ENCODE measurements at places on chromosomes 12 and 14.

- no peak for DNase-seq
Observed at GRCh38 chr12:47821346-47821706, 1.6 kb upstream of the HDAC7 start.

DNA sequence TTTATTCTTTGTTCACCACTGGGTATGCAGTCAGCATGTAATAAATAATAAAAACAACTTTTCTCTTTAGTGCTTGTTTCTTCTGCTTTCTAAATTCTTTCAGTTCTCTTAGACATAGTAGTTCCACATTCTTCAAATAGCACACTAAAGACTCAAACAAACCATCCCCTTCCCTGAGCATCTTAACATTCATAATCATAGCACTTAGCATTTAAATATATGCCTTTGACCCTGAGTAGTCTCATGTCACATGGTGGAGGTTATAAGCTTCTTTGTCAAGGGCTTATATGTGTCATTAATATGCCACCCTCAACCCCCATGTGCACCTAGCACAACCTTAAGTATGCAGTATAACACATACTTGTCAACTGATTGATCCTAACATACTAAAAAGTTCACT lies 212.7 kb downstream of the PHLDA1 start:
- DNase-seq = peak; percentile 52

DNA sequence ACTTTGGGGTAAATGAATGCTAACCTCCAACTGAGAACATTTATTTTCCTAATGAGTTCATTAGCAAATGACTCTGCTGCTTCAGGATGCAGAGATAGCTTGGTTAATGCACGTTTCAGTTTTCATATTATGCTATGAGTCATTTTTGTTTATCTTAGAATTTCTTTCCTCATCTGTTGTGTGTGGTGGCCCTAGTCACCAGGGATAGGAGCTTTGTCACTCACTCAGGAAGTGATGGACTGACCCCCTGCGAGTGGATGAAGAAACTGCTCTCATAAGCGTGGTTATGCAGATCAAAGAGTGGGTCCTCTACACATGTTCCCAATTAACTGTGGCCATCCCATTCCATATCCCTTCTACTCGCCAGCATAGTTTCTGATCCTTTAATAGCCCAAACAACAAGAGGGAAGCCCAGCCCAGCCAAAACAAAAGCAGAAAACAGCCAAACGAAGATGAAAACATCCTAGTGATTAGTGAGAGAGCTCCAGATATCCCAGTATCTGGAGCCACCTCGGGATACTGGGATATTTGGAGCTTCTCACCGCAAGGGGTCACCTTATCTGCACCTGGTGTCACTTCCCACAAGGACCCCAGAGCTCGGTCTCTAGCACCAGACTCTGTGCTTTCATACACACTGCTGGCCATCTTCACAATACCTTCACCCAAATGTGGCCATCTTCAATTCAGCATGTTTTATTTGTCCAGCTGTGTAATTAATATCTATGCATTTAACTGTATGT lies 8.6 kb downstream of the TC2N start:
- DNase-seq = peak; percentile 72

GRCh38 chr14:104872469-104873341 lies 7.6 kb downstream of the CEP170B start:
- DNase-seq = no peak

GRCh38 chr14:52949711-52950409 lies 990 bp downstream of the FERMT2 start:
- peak; percentile 46 for DNase-seq

GRCh38 chr14:51129130-51129529 lies 34.2 kb upstream of the TRIM9 start:
- DNase-seq = no peak

- no peak for DNase-seq
Observed at GRCh38 chr14:33414041-33414440, 475.4 kb downstream of the NPAS3 start.

DNA sequence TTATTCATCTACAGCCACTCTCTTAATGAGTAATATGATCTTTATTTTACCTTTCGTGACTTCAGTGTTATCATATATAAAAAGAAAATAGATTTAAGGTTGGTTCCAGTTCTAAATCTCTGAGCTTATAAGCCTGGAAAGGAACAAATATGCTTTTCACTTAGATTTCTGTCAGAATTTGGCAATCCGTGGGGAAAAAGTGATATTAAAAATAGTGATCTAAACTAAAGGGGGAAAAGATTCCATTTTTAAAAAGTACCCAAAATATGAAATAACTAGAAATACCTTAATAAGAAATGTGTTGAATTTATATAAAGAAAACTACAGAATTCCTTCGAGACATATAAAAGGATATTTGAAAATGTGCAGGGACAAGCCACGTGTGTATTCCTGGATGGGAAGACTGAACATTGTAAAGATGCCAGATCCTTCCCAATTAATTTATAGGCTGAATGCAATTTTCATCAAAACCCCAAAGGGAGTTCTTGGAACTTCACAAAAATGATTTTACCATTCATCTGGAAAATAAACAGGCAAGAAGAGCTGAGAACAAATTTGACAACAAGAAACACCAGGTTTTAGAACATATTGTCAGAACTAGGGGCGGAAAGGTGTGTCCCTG lies 142.5 kb downstream of the EFCAB11 start:
- DNase-seq = no peak

GRCh38 chr12:120290609-120291305 lies 946 bp downstream of the RNU4-2 start:
- DNase-seq = no peak

GRCh38 chr14:55769877-55770276 lies 189.9 kb downstream of the KTN1 start:
- DNase-seq = no peak

- no peak for DNase-seq
Observed at GRCh38 chr14:100020629-100021028, 44.6 kb upstream of the EVL start.

GRCh38 chr14:73468828-73469375 lies 10.6 kb upstream of the NUMB start:
- no peak for DNase-seq

DNA sequence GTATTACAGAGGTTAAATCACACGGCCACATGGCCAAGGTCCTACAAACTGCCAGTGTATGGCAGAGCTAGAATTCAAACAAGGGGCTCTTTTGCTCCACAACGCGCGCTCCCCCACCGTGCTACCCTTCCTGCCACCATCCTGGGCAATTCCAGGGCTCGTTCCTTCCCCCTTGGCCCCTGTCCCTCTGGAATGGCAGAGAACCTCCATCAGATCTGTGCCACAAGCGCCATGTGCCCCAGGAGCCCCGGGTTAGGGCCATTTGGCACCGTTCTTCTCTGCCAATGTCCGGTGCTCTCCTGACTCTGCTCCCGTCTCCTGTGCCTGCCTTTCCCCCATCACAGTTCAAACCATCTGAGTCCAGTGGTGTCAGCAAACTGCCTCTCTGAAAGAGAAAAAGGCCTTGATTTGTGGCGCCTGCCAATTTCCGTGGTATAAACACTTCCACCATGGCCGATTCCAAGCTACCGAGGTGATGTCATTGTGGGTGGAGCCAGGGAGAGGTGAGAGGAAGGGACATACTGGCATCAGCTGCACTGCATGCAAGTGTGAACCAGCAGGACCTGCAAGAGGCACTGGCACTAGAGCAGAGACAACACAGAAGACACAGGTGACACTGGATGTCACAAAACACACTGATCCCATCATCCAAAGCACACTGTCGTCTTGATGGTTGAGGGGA lies 163.1 kb downstream of the CALM1 start:
- DNase-seq = no peak

GRCh38 chr12:26963413-26963812 lies 25.1 kb downstream of the FGFR1OP2 start:
- peak; percentile 17 for DNase-seq

DNA sequence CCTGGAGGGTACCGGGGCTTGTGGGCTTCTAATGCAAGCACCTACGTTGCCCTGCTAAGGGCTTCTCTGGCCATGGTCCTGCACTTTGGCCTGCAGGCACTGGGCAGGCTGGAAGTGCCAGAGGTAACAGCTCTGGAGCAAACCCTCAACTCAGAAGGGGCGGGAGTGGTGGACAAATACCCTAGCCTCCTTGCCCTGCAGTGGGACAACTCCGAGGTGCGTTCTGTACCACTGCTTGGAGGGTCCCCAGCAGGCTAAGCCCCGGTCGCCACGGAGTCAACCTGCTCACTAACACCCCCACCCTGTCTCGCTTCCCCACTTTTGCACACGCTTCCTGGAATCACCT lies 20.4 kb upstream of the BEGAIN start:
- no peak for DNase-seq

- peak; percentile 1 for DNase-seq
Observed at GRCh38 chr14:29348504-29348903, 579.1 kb downstream of the PRKD1 start.

GRCh38 chr12:116595186-116595585 lies 36.0 kb downstream of the MAP1LC3B2 start:
- DNase-seq = peak; percentile 50

DNA sequence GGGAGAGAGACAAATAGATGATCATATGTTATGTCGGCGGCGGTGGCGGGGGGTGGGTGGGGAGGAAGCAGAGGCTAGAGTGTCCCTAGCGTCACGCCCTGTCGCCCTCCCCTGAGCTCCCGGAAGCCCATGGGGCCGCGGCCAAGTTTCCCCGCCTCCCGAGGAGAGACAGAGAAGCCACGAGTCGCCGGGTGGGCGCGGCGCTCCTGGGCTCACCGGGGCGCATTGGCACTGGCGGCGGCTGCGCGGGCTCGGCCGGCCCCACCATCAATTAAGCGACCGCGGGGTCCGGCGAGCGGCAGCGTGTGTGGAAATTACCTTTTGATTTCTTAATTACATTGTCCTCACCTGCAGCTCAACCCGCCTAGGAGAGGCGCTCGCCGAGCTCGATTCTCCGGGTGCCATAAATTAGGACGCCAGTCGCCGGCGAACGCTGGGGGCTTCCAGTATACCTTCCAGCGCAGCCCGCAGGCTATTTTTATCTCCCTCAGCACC lies 119.9 kb upstream of the LHX5 start:
- DNase-seq = no peak

GRCh38 chr14:103257211-103257962 lies 76.7 kb upstream of the EIF5 start:
- peak; percentile 2 for DNase-seq

DNA sequence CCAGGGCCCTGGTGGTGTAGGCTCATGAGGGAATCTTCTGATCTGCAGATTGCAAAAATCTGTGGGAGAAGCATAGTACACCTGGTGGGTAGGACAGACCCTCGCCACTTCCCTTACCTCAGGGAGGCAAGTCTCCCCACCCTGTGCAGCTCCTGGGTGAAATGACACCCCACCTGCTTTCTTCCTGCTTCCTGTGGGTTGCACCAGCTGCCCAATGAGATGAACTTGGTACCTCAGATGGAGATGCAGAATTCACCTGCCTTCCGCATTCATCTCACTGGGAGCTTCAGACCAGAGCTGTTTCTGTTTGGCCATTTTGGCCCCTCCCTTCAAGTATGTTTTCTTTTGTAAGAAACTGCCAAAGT lies 4.7 kb downstream of the CLEC2D start:
- DNase-seq = no peak

DNA sequence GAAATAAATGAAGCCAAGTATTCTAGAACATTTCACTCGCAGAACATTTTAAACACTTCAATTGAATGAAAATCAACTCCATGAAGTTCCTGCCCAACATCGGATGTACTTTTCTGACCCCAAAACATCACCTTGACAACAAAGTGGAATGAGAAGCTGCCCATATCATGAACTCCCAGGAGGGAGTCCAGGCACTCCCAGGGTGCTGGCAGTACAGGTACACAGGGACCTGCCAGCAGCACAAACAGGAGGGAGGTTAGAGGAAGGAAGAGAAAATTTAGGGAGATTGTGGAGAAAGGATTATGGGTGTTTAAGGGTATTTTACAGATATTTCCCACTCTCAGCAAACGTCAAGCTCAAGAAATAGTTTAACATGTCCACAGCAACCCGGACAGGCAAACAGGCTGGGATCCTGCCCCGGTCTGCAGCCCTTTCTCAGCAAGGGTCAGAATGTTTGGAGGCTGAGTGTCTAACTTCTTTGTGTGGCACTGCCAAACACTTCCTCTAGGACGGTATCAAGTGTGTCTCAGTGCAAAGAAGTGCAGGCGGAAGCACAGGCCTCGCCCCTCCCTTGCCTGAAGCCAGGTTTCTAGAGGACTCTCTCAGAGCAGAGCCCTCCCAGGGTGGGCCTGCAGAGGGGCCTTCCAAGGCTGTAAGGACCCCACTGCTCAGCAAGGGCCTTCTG lies 72.2 kb downstream of the SETD3 start:
- DNase-seq = no peak

DNA sequence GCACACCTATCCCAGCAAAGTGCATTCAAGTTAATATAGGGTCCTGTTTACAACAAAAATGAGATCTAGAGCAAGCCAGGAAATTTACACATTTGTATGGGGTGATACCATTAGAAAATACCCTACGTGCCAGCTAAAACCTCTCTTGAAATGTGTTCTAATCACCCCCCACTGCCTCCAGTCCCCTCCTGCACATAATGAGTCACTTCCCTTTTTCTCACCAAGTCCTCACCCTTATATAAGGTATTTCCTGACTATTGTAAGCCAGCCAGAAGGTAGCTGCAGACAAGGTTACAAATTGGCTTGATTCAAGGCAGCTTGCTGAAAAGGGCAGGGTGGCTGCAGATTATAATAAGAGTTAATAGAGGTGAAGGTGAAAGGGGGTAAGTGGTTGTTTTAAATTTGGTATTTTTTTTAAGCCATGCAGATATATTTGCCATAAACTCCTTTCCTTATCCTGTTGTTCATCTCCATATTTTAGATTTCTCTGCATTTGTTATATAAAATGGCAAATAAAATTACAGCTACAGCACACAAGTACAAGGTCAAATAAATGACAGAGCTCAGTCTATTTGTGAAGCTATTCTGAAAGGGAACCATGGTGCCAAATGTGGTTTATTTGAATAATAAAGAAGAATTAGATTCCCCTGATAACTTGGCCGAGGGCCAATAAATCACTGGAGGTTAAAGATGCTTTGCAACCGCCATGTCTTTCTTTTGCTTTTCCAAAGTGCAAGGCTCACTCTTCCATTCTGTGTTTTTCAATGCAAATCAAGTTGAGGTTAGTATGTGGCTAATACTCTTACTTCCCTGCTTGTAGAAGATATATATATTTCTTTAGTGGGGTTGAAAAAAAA lies 385.9 kb downstream of the EGLN3 start:
- DNase-seq = peak; percentile 69

GRCh38 chr14:74014299-74014698 lies 4.8 kb downstream of the ENTPD5 start:
- no peak for DNase-seq

GRCh38 chr14:22388669-22389595 lies 200.1 kb downstream of the DAD1 start:
- peak; percentile 91 for DNase-seq
